ENCODE measurements at places on chromosomes 11 and 22.

- no peak for DNase-seq
Observed at GRCh38 chr11:111549196-111549868, 8.8 kb downstream of the LAYN start.

GRCh38 chr11:125146232-125146631, 18.3 kb upstream of the PKNOX2 start:
- DNase-seq, result no peak

DNA sequence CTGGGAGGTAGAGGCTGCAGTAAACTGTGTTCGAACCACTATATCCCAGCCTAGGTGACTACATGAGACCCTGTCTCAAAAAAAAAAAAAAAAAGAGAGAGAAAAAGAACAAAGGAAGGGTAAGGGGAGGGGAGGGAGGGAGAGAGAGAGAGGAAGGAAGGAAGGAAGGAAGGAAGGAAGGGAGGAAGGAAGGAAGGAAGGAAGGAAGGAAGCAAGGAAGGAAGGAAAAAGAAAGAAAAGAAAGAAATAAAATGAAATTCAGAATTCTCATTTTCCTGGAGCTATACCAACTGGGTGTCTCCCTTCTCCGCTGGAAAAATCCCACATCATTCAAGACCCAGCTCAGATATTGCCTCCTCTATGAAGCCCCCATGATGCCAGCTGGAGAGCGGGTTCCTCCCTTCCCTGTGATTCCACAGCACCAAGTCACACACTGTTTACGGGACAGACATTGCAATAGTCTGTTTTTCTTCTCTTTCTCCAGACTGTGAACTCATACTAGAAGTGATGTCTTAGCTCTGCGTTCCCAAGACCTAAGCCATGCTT, 3.0 kb upstream of the PPFIA1 start:
- DNase-seq, result no peak

DNA sequence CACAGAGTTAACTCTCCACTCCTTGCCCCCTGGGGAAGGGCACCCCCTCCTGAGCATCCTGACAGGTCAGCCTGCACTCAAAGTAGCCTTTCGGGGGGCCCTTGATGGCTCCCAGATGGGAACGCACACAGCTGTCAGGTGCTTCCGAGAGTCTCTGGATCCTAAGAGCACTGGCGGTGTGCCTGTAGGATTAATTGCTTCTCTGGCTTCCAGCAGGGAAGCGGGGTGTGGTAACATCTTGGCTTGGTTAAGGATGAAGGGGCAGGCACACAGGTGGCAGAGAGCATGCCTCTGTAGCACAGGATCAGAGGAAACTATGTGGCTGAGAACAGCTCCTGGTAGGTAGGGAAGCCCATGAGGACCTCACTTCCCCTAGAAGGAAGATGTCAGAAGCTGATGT, 199.8 kb downstream of the MIAT start:
- DNase-seq, result no peak

GRCh38 chr22:29737251-29738117, 17.7 kb downstream of the CABP7 start:
- no peak for DNase-seq

- no peak for DNase-seq
Observed at GRCh38 chr11:70825893-70826540, 426.4 kb downstream of the SHANK2 start.

- DNase-seq, result no peak
Observed at GRCh38 chr11:4019891-4020290, 74.7 kb upstream of the RRM1 start.

DNA sequence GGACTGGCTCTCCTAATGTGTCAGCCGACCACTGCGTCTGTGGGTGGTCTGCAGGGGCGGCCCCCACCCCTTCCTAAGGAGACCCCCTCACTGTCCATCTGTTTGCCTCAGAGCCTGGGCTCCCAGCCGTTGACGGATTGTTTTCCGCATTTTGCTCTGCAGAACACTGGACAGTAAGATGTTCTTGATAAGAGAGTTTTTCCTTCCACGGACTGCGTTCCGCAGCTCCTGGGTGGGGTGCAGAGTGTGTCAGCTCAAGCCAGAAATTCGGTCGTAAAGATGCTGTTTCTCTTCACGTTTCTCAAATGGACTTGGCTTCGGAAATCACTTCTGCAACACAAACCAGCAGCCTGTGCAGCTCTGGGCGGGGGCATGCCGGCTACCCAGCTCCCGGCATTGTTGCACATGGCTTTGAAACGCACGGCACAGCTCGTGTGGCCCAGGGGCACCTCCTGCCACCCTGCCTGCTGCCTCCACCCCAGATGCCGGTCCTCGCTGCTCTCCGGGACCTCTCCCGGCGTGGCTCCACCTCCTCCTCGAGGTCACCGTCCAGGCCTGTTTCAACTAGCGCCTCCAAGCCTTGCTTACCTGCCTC, 2.9 kb upstream of the MRGPRG start:
- DNase-seq, result no peak

DNA sequence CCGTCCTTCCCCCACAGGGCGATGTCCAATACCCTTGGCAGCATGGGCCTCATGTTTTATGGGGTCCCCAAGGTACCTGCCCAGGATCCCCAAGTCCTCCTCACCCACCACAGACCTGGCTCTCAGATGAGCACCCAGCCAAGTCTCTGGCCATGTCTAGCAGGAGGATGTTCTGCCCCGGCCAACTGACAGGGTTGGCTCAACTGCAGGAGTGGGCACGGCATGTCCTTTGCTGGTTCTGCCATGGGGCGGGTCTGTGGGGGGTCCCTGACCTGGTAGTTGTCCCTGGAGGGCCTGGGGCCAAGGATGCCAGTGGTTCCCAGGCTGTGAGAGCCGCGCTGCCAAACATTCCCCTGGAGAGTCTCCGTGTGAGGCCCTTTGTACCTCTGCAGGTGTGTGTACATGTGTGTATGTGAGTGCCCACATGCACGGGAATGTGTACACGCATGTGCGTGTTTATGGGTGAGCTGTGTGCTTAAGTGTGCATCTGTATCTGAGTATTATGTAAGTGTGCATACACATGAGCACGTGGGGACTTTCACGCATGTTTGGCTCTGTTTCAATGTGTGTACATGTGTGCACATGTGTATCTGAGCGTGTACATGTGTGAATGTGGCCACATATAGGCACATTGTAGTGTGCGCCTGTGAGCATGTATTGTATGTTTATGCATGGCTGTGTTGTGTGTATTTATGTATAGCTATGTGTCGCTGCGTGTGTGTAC, 85.5 kb downstream of the KCNQ1 start:
- no peak for DNase-seq

DNA sequence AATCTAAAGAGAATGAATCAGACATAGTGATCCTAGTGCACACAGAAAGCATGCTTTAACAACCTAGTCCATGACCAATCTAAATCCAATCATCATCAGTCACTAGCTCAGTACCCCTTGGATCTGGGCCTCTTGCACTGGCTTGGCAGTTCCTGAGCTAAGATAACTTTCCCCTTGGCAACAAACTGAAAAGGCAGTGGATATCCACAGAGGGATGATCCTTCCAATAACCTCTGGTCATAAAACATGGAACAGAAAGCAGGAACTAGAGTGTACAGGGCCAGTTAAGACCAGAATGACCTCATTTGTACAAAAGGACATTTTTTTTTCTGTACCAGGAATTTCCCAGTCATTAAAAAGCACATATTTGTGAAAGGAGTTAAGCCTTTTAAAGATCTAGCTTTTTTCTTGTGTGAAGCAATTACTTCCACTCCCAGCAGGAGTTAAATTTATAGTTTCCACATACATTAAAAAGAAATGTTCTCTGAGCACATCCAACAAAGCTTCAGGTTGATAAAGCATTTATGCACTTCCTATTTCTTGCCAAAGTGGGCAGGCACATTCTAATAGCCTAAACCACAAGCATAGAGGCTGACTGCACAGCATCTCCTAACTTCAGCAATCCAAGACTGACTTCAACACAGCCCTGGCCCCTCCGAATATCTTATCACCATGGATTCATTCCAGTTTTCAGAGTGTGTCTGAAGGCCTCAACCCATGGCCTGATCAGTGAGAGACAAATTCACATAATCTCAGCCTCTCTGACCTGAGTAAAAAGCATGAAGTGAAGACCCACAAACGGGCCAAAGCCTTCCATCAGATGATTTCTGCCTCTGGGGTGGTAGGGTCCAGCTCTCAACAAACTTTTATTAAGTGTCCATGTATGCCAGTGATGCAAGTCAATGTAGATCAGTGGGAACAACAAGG, 29.9 kb downstream of the GUCY1A2 start:
- no peak for DNase-seq
